Chondrocyte (in vitro differentiated cells): ENCODE measurements at places on chromosomes 1 and 21. TPM values are rescaled to one million over a fixed set of nuclear protein-coding genes. Genes with fewer than 3 reads are reported as not detected.

Gene GNAT2
- total RNA-seq = not detected in 3 replicates

Gene FMO3
- total RNA-seq = 0.21 to 0.31 TPM (median 0.27 TPM) in 3 replicates

- no peaks in the 10 kb centered on the region for H3K27me3 ChIP-seq
- H3K4me3 ChIP-seq = no peak overlapping the region
- DNase-seq = no peak
- peaks cover 3% of the 10 kb centered on the region for H3K4me1 ChIP-seq
- no peak overlapping the region for H3K27ac ChIP-seq
- H3K36me3 ChIP-seq = peaks cover 4% of the 10 kb centered on the region
Measured at GRCh38 chr1:50851466-50851865, 108.6 kb downstream of the FAF1 start.

- H3K36me3 ChIP-seq = no peaks in the 10 kb centered on the region
- H3K27me3 ChIP-seq = no peaks in the 10 kb centered on the region
- H3K4me3 ChIP-seq = no peak overlapping the region
- DNase-seq = no peak
Measured at GRCh38 chr21:46093668-46094400, 4.1 kb upstream of the COL6A2 start.

DNA sequence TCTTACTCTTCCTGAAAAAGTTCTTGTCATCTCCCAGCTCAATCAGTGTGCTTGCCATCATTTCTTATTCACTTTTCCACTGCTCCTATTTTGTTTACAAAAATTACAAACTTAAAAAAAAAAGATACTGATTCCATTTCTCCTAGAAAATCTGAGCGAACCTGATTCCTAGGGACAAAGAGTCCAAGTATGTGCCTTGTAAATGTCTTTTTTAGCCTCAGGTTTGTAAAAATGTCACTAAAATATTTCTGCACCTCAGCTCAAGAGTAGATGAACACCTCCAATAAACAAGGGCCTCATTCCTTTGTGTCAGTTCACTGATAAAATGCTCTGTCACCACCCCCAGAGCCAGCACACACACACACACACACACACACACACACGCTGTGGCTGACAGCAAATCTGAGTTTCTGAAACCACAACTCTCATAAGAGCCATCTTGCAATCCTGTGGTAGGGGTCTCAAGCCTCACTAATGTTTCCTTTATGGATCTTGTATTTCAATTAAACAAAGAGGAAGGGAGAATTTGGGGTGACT is 299.2 kb downstream of the PBX1 start:
- peaks cover 30% of the 10 kb centered on the region for H3K27me3 ChIP-seq
- no peak overlapping the region for H3K27ac ChIP-seq
- DNase-seq = no peak
- H3K4me1 ChIP-seq = no peaks in the 10 kb centered on the region
- no peaks in the 10 kb centered on the region for H3K36me3 ChIP-seq

DNA sequence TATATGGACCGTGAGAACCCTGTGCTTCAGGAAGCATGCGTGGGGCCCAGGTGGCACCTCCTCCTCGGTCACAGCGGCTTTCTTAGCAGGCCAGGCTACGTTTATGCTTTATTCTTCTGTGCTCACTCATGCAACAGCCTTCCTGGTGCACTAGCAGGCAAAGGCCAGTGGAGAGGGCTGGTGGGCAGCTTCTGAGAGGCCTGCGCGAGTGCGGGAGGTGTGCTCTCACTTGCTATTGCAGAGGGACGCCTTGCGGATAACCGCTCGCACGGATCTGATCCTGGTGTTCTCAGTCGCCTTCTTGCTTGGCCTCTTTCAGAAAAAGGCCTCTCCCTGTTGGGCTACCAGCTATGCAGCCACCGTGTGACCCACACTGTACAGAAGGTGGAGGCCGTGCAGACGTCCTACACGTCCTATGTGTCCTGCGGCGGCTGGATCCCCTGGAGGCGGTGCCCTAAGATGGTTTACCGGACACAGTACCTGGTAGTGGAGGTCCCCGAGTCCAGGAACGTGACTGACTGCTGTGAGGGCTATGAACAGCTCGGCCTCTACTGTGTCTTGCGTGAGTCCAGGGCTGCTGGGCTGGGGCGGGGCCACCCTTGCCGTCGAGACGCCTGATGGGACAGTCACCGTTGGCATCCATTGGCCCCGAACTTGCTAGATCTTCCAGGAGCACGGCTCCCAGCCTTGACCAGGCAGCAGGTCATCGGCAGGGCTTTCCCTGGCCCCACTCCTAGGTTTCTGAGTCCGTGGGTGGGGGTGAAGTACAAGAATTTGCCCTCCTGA is 4.8 kb downstream of the UMODL1 start:
- peaks cover 1% of the 10 kb centered on the region for H3K27me3 ChIP-seq
- peaks cover 17% of the 10 kb centered on the region for H3K4me1 ChIP-seq
- H3K4me3 ChIP-seq = no peak overlapping the region
- peak; percentile 88 for DNase-seq
- no peaks in the 10 kb centered on the region for H3K36me3 ChIP-seq
- no peak overlapping the region for H3K27ac ChIP-seq

DNA sequence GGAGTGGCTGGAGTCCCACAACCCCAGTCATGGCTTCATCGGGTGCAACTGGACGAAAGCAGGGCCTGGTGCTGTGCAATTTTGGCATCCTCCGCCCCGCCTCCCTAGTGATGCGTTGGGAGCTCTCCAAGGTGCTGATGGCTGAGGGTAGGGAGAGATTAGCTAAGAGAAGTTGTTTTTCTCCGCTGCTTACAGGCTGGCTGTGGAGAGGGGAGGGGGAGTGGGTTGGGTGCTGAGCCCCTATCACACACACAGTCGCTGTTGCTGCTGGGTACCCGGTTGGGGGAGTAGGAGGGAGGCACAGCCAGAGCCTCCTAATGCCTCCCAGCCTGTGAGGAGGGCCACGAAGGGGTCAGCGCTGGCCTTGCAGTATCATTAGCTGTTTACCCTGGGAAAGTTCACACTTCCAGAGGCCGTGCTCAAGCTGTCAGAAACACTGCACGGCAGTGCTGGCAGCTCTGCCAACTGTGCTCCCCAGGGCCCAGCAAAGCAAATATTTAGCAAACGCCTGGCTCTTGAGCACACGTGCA is 110.0 kb downstream of the GRIK3 start:
- H3K27ac ChIP-seq = no peak overlapping the region
- H3K4me3 ChIP-seq = no peak overlapping the region
- no peaks in the 10 kb centered on the region for H3K36me3 ChIP-seq

DNA sequence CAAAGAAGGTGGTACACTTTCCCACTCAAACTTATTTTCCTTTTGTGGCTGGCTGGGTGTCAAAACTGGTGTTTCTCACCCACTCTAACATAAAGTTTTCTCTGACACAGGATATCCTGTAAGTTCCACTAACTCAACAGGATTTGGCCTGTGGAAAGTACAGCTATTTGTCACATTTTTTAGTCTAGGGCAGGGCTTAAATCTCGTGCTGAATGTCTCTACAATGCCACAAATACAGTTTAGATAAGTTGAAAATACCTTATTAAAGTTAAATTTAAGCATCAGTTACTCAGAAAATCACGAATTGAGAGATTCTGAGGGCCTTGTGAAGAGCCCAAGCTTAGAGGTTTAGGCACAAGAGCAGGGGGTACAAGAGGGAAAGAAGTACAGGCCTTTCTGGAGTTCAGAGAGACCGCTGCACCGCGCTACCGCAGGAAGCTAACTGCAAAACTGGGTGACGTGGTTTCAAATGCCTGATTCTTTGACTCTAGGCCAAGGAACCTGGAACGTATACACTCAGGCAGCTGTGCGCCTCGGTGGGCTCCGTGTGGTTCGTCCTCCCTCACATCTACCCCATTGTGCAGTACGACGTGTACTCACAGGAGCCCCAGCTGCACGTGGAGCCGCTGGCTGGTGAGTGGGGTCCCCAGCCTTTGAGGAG is 23.4 kb upstream of the PWP2 start:
- no peak overlapping the region for H3K4me3 ChIP-seq
- peaks cover 50% of the 10 kb centered on the region for H3K36me3 ChIP-seq
- H3K27me3 ChIP-seq = no peaks in the 10 kb centered on the region
- peaks cover 8% of the 10 kb centered on the region for H3K4me1 ChIP-seq
- peak; percentile 67 for DNase-seq

DNA sequence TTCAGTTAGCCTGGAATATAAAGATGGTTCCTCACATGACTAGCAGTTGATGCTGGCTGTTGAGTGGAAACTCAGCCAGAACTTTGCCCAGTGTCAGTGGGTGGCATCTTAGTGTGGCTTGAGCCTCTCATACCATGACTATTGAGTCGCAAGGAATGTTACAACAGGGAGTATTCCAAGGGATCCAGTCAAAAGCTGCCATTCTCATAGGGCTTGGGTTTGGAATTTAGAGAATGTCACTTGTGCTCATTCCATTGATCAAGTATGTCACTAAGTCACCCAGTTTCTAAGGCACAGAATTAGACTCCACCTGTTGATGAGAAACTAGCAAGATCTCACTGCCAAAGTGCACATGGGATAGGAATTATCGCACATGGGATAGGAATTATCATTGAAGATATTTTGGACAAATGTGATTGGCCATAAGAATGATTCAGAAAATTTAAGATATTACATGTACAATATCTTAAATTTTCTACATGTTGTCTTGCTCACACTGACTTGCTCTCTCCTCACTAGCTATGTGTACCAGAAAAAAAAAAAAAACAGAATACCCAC is 1290.7 kb upstream of the ADGRL2 start:
- H3K36me3 ChIP-seq = no peaks in the 10 kb centered on the region
- DNase-seq = no peak
- H3K27ac ChIP-seq = no peak overlapping the region
- no peaks in the 10 kb centered on the region for H3K4me1 ChIP-seq
- H3K4me3 ChIP-seq = no peak overlapping the region
